ENCODE measurements at places on chromosomes 2 and 18.

DNA sequence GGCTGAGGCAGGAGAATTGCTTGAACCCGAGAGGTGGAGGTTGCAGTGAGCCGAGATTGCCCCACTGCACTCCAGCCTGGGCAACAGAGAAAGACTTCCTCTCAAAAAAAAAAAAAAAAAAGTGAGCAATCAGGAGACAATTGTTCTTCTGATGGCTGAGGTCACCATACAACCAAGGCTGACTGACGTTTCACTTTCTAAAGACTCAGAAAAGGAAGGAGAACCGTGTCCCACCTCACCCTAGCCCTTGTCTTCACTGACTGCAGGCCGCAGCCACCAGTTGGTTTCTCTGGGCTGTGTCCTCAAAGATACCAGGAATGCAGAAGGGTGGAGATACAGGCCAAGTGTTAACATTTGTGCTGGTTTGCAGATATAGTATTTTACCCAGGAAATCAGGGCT is 7.7 kb upstream of the SLC35F6 start:
- DNase-seq = no peak

- no peak for DNase-seq
These were observed 33.3 kb upstream of the TRAPPC8 start for GRCh38 chr18:31976242-31976641.

- no peak for DNase-seq
These were observed 19.6 kb upstream of the ACOXL start for GRCh38 chr2:110712737-110713136.

DNA sequence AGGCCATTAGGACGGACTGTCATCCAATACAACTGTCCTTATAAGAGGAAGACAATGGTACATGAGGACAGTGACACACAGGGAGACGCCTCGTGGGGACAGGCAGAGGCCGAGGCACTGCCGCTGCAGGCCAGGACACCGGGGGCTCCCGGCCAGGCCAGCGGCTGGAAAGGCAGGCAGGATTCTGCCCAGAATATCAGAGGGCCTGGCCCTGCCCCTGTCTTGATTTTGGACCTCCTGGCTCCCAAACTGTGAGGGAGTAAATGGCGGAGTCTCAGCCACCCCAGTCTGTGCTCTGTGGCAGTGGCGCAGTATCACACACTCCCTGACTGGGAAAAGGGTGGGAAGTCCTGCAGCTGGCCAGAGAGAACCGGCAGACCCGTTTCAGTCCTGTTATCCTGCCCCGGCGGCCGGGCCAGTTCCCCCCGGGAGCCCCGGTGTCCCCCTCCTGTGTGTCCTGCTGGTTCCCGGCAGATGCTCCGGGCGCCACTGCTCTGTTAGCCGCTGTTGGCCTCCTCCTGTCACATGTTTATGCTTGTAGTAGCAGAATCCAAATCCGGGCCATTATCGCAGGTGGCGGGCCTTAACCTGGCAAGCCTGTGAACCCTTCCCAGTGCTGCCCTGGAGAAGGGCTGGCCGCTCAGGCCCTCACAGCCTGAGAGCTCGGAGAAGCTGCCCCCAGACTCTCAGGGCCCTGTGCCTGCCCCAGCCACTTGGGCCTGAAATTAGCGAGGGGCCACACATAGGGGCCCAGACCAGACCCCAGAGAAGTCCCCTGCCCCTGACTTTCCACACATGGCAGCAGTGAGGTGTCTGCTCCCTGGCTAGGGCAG is 31.4 kb upstream of the TAF1B start:
- no peak for DNase-seq

DNA sequence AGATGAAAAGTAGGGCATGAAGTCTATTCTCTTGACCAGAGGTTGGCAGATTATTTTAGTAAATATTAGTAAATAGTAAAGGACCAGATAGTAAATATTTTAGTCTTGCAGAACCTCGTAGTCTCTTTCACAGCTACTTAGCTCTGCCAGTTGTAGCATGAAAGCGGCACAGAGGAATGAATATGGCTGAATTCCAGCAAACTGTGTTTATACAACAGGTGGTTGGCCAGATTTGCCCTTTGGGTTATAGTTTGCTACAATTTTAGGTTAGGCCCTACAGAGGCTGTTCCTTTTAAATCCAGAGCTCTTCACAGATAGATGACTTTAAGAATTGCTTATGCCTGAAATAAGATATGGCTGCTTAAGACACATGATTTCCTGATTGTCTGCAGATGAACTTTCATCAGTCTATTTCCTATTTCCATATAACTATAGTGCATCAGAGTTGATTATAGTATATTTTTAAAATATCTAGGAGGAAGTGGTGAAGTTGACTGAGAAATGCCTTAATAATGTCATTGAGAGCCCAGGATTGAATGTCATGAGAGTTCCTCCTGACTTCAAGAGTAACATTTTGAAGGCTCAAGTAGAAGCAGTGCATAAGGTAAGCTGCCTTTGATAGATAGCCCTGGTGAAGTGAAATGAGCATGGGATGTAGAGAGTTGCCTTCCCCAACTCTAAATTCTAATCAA is 80.5 kb downstream of the TMEM185B start:
- no peak for DNase-seq

DNA sequence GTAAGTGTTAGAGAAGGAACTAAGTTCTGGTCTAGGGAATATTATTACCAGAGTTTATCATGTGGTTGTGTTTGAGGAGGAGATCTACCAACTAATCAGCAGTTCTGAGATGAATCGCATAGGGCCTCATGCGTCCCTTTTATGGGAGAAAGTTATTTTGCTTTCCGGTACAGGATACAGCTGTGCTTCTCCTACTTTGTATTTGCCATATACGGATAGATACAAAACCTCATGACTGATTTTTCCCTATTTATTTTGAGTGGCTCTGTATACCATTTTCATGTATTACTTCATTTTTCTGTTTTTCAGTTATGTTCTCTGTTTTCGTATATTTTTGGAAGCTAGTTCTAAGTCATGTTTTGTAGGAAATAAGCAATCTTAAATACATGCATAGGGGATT is 66.8 kb downstream of the ACSL3 start:
- DNase-seq = no peak

DNA sequence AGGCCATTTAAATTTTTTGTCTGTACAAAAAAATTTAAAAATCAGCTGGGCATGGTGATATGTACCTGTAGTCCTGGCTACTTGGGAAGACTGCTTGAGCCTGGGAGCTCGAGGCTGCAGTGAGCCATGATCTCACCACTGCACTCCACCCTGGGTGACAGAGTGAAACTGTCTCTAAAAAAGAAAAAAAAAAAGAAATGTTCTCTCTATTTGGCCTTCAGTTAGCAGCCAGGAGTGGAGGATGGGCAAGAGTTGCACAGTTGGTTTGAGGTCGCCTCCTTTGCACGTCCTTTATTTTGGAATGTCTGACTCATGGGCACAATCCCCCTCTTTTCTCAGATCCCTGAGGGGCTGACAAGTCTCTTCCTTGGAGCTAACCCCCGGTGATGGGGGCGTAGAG is 26.3 kb downstream of the ITM2C start:
- no peak for DNase-seq

DNA sequence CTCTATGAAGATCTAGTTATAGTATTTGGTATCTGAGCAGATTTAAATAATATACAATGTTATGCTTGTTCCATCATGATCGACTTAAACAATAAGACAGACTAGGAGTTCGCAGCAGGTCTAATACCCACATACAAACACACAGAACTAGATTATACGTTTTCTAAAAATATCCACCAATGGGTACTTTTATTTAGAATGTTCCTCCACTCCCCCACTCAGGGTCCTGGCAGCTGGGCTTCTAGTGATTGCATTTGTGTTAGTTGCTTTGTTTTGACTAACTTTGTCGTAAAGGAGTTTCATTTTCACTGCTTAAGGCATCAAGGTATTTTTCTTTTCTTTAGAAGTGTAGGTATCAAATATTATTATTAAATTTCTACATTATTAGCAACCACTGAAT is 91.4 kb downstream of the RPRM start:
- DNase-seq = no peak

DNA sequence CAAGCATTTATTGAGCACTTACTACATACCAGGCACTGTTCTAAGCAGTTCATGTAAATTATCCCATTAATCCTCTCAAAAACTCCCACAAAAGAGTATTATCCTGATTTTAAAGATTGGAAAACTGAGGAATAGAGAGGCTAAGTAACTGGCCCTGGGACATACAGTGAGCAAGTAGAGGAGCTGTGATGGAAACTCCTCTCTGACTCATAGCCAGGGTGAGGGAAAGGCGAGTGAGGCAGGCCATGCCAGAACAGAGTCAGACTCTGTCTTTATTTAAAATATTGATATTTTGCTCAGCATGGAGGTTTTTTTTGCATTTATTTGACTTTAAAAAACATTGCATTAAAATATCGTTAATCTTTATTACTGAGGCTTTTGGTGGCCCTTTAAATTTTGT is 208.0 kb downstream of the LOXHD1 start:
- DNase-seq = no peak

DNA sequence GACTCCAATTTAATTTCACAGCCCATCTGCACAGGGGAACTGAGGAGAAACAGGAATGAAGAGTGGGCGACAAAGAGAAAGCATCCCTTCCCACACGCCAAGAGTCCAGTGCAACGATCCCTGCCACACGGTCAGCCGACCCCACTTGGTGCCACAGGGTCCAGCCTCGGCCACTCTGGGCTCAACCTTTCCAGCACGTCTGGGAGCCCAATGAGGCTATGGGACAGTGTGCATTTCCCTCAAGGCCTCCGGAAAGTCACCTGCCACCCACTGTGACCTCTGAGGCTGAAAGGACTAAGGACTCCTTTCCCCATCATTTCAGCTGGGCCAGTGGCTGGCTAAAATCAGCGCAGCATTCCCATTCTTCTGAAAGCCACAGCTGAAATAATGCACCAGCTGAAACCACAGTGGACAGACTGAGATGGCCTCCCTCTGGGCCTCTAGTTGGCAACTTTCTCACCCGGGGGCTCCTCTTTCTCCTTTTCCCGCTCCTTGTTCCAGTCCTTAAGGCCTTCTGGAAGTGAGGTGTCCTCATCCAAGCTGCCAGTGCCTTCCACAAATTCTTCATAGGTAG is 21.2 kb downstream of the TUBB6 start:
- DNase-seq = no peak

DNA sequence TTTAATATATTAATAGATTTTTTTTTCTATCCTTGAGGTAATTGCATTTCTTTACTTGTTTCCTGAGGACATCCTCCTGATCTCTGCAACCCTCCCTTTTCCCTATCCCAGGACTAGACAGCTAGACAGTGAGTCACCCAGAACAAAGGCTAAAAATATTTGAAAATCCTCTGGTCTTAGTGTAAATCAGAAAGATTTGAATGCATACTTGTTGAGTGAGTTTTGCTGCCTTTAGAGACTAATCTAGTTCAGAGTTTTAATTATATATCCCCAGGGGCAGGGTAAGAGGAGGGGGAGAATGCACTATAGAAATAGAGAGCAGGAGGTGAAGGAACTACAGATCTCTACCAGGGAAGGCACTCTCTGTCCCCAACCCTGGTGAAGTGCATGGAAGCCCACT is 202.3 kb upstream of the TCF4 start:
- no peak for DNase-seq

GRCh38 chr2:99169534-99169933 is 11.3 kb downstream of the MITD1 start:
- peak; percentile 47 for DNase-seq

- no peak for DNase-seq
These were observed 203.4 kb downstream of the NEDD4L start for GRCh38 chr18:58247363-58247834.

DNA sequence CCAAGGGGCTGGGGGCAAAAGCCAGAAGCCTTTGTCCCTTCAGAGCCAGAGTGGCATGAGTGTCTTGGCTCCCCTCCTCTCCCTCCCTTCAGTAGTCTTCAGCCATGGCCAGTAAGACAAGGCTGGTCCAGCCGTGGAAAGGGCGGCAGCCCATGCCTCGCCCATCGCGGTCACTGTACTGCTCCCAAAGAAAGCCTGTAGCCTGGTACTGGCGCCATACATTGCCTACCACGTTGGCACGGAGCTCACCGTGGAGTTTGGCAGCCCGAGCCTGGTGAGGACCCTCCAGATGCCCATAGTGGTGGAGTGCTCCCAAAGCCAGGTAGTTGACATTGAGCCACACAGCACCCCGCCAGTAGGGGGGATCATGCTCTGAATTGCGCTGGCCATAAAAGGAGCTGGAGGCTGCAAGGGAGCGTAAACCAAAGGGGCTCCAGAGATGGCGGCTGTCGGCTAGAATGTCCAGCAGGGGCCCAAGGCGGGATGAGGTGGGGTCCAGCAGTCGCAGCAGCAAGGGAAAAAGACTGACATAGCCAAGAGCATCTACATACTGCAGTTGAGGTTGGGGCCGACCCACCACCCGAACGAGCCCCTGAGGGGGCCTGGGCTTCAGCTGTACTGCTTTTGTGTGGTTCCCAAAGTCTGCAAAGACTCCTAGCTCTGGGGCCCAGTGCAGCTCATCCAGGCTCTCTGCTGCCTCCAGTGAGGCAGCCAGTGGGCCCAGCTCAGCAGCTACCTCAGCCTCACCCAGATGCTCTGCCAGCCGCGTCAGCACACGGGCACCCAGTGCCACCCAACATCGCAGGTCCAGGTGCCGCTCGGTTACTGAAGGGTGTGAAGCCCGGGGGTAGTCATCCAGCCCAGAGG is 3.2 kb downstream of the WBP1 start:
- DNase-seq = no peak

GRCh38 chr18:48942554-48943261 is 8.1 kb downstream of the SMAD7 start:
- no peak for DNase-seq

GRCh38 chr2:106534471-106534870 is 47.3 kb downstream of the CD8B2 start:
- DNase-seq = no peak

- peak; percentile 8 for DNase-seq
These were observed 15.6 kb downstream of the COLEC12 start for GRCh38 chr18:484749-485464.

DNA sequence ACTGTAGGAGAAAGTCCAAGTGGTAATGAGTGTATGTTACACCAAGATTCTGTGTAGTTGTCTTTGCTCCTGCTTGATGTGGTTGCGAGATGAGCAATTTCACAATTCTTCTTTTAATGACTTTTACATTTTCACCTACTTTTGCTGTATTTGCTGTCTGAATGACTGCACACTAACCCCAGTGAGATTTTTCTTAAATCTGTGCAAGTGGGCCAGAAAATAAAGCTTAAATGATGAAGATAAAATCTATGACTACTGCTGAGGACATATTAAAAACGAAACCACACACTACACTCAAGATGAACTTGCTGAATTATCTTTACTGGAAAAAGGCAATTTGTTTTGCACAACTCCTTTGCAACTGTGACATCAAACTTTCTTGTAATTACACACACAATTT is 4.1 kb downstream of the LDAH start:
- peak; percentile 86 for DNase-seq

GRCh38 chr2:20115902-20116301 is 64.5 kb upstream of the LAPTM4A start:
- DNase-seq = no peak
